ENCODE measurements at places on chromosomes 13 and 19. TPM values are rescaled to one million over a fixed set of nuclear protein-coding genes. Genes with fewer than 3 reads are reported as not detected.

The AMER2 gene
- not detected for total RNA-seq

The LHFPL6 gene
- total RNA-seq, result 47.2 TPM

The SLC10A2 gene
- total RNA-seq, result not detected

The ZNF865 gene
- total RNA-seq, result 2.6 TPM

The HCST gene
- total RNA-seq, result 0.86 TPM

The ZNF85 gene
- 13.5 TPM for total RNA-seq

The PIP5K1C gene
- total RNA-seq, result 27.4 TPM

The CGB2 gene
- not detected for total RNA-seq

The RTBDN gene
- total RNA-seq, result not detected

The GSX1 gene
- total RNA-seq, result not detected

The SYCN gene
- not detected for total RNA-seq

The ENOX1 gene
- total RNA-seq, result 0.57 TPM

The CBARP gene
- 6.8 TPM for total RNA-seq

The KBTBD6 gene
- 6.6 TPM for total RNA-seq

The CYP4F2 gene
- not detected for total RNA-seq

The IL11 gene
- 15.1 TPM for total RNA-seq

The WDR18 gene
- 58.2 TPM for total RNA-seq

The CXCL17 gene
- total RNA-seq, result not detected

The KLK2 gene
- not detected for total RNA-seq

The NOTCH3 gene
- 63.7 TPM for total RNA-seq

The C1QTNF9 gene
- total RNA-seq, result not detected

The HIPK4 gene
- 0.14 TPM for total RNA-seq

The ATP12A gene
- not detected for total RNA-seq

The CDX2 gene
- total RNA-seq, result not detected

The GFY gene
- total RNA-seq, result not detected

The ZNF563 gene
- total RNA-seq, result 0.43 TPM

The PODNL1 gene
- 1.6 TPM for total RNA-seq

The CADM4 gene
- total RNA-seq, result 2.1 TPM

The MYO1F gene
- total RNA-seq, result 0.66 TPM

The FFAR3 gene
- total RNA-seq, result not detected

The RGCC gene
- 45.8 TPM for total RNA-seq

The ZNF71 gene
- total RNA-seq, result 8.1 TPM

The SHD gene
- not detected for total RNA-seq

The DPF1 gene
- 0.88 TPM for total RNA-seq

The FKBP8 gene
- total RNA-seq, result 405 TPM

The FKRP gene
- total RNA-seq, result 34.2 TPM

The THSD1 gene
- total RNA-seq, result 9.6 TPM

The ZNF491 gene
- total RNA-seq, result 1.6 TPM

The SNRPA gene
- total RNA-seq, result 55.4 TPM

The KL gene
- not detected for total RNA-seq

The MADCAM1 gene
- total RNA-seq, result not detected

The AP1M1 gene
- total RNA-seq, result 127 TPM

The IGSF23 gene
- total RNA-seq, result not detected

All from placental pericyte (primary cell).